ENCODE measurements at places on chromosomes 11 and 22.

DNA sequence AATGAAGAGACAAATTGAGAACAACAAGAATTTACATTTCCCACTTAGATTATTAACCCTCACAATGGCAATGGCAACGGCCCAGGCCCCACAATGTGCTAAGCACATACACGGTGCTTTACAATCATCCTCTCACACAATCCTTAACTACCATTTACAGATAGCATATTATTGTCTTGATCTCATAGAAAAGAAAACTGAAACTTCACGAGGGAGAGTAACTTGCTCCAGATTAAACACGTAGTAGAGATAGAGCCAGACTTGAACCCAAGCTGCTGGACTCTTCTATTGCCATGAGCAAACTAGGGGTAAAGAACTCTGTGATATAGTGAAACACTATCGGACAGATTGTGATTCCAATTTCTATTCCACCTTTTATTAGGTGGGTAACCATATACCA, 665.1 kb downstream of the DLG2 start:
- DNase-seq = no peak

- no peak for DNase-seq
Observed at GRCh38 chr11:63811522-63811921, 1.7 kb upstream of the SPINDOC start.

- peak; percentile 89 for DNase-seq
Observed at GRCh38 chr22:31923136-31923535, 21.2 kb upstream of the YWHAH start.

- DNase-seq = no peak
Observed at GRCh38 chr11:69245491-69246345, 48.2 kb upstream of the MYEOV start.

- no peak for DNase-seq
Observed at GRCh38 chr11:124870430-124870829, 5.2 kb downstream of the ROBO3 start.

GRCh38 chr11:32817852-32818183, 11.9 kb upstream of the PRRG4 start:
- DNase-seq = no peak

GRCh38 chr11:84564180-84564866, 1062.8 kb downstream of the DLG2 start:
- DNase-seq = peak; percentile 55

DNA sequence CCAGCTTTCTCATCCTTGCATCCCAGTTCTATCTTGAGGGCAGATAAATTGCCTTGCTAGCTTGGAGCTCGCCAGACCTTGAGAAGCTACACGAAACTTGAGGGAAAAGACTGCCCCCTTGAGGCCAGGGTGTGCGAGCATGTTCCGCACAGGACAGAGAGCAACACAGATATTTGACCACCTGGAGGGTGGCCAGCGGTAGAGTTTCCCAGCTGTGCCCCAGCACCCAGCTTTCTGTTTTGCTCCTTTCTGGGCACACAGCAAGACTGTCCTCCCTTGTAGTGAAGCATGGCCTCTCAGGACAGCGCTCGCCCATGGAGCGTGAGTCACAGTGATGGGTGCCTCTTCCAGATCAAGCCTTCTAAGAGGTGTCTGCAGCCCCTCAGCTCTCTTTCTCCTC, 23.5 kb downstream of the SPATA19 start:
- DNase-seq = peak; percentile 35

- no peak for DNase-seq
Observed at GRCh38 chr11:4825132-4825531, 4.0 kb downstream of the OR51F2 start.
